Renal cortical epithelial cell (primary cell): ENCODE measurements at places on chromosomes 16 and 17. TPM values are rescaled to one million over a fixed set of nuclear protein-coding genes. Genes with fewer than 3 reads are reported as not detected.

- no peak for DNase-seq
These were observed 54.0 kb downstream of the COTL1 start for GRCh38 chr16:84563786-84564420.

HCRT gene
- total RNA-seq, result not detected in 2 replicates

SPNS3 gene
- total RNA-seq, result 0.50 and 1.0 TPM in 2 replicates

EFCAB5 gene
- 4.7 TPM in 2 replicates for total RNA-seq

GRCh38 chr17:69724238-69724637, 309.7 kb downstream of the MAP2K6 start:
- DNase-seq, result no peak

DNA sequence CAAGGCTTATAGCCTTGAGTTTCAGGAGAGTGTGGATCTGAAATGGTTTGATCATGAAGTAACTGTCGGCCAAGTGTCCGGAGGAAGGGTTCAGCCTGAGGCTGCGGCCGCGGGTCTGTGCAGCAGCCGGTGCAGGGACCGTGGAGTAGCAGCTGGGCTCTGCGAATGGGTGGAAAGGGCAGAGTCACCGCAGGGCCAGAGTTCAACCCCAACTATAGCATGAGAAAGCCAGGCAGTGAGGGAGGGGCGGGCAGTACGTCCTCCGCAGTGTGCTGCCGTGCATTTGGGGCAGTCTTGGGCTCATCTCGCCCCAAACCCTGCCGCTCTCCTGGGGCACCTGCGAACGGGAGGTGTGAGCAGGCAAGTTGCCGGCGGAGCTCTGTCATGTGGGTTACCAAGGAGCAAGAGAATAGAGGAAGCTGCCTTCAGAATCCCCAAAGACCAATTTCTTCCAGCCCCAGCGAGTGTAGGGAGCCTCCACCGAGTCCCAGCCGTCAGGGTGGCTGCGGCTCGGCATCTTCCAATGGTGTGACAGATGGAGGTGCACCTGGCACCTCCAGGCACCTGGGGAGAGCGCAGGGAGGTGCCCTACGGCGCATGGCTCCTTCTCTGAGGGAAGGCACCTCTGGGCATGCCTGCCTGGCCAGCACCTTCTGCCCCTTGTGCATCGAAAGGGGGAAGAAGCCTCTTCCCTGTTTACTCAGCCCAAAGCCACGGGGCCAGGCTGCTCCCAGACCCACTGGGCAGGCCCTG, 87.3 kb downstream of the RPA1 start:
- no peak for DNase-seq

- DNase-seq, result no peak
These were observed 125.5 kb downstream of the ZNF18 start for GRCh38 chr17:11871773-11872172.

PRM2 gene
- total RNA-seq, result not detected in 2 replicates

GRCh38 chr16:9977333-9977897, 204.8 kb downstream of the GRIN2A start:
- DNase-seq, result peak; percentile 20

DNA sequence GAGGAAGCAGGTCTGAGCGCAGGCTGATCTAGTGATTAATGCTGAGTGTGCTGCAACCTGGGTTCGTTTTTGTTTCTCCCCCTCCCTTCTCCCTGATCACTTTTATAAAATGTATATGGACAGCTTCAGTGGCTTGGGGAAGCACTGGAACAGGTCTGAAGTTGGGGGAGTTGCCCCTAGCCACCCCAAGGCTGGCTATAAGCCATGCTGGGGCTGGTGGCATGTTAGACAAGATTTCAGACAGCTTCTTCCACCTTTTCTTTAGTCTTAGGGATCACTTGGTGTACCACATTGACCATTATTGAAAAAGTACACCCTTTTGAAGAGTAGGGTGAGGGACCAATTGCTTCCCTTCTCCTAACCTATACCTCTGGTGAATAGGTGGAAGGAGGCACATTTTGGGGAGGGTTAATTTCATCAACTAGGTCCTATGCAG, 3.8 kb upstream of the VAC14 start:
- no peak for DNase-seq

- no peak for DNase-seq
These were observed 408.7 kb upstream of the TNRC6C start for GRCh38 chr17:77549726-77550366.

- DNase-seq, result peak; percentile 4
These were observed 11.4 kb upstream of the OR4D1 start for GRCh38 chr17:58136669-58137279.

- DNase-seq, result peak; percentile 93
These were observed 1.6 kb upstream of the ASPA start for GRCh38 chr17:3474212-3474611.

DNA sequence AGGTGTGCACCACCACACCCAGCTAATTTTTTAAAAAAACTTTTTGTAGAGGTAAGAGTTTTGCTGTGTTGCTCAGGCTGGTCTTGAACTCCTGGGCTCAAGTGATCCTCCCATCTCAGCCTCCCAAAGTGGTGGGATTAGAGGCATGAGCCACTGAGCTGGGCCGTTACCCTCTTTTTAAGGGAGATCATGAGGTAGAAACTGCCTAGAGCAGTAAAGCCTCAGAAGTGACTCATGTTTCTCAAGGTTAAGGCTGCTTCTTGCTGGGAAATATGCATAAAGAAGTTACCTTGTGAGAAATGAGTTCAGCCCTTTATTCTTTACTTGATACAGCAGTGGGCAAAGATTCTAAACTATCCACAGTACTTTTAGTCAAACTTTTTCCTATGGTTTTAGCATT, 38.2 kb downstream of the GRB2 start:
- peak; percentile 90 for DNase-seq

RAB37 gene
- 0.20 and 0.52 TPM in 2 replicates for total RNA-seq

DNA sequence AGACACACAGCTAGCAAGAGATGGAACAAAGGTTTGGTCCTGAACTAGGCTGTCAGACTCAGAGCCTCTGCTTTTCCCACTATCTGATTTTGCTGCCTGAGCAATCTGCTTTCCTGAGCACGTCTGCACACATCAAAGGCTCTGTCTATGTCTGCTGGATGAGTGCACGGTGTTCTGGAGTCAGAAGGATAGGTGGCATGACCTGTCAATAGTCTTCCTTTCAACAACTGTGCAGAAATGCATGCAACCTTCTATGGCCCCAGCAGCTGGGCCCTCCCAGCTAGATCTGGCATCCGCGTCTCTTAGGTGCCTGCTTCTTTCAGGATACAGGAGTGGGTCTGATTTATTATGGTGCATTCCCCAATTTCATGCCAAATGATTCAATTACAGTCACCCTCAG, 138.3 kb downstream of the UTP18 start:
- no peak for DNase-seq
